ENCODE measurements at places on chromosomes 16 and 17.

- no peak for DNase-seq
Observed at GRCh38 chr17:64103391-64104364, 26.3 kb downstream of the ERN1 start.

DNA sequence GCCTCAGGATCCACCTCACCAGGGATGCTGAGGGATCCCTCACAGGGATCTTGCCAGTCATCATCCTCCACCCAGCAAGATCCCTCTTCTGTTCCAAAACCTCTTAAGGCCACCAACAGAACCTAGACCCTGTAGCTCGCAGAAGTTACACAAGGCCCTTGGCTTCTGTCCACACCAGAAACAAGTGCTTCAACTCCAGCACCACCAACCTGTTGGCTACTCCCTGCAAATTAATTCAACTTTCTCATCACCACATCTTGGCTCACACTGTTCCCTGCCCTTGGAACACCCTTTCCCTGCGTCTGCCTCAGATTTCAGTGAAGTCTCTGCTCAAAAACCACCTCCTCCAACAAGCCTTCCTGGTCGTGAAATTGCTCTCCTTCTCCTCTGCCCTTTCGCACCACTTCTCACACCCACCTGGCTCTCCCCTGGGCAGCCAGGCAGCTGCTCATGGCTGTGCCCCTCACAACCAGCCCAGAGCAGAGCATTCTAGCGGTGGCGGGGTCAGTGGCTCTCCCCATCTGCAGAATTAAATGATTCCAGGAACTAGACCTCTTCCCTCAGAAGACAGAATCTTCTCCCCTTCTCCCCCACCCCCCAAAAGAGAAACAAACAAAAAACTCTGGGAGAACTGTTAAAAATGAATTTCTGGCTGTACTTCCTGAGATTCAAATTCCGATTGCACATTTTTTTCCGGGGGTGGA lies 1.8 kb downstream of the PLLP start:
- DNase-seq: no peak

DNA sequence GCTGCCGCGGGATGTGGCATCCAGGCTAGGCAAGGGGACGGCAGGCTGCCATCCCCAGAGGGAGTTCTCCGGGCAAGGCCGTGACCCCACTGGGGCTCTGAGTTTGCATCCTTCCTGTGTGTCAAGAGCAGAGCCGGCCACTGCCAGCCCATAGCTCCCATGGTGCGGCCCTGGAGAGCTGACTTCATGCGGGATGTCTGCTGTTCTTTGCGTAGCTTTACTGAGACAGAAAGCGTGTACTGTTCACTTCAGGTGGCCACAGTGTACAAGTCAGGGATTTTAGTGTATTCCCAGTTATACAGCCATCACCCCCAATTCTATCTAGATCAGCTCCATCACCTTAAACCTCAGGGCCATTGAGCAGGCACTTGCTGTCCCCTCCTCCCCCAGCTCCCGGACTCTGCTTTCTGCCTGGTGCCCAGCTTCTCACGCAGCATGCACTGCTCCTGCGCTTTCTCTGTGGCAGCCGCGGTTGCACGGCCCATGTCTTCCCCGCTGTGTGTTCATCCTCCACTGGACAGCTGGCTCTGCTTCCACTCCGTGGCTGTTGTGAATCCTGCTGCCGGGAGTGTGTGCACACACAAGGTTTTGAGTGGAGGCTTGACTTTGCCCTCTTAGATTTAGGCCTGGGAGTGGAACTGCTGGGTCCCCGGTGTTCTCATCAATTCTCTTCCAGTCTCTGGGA lies 71.2 kb downstream of the KLHDC4 start:
- DNase-seq: no peak

DNA sequence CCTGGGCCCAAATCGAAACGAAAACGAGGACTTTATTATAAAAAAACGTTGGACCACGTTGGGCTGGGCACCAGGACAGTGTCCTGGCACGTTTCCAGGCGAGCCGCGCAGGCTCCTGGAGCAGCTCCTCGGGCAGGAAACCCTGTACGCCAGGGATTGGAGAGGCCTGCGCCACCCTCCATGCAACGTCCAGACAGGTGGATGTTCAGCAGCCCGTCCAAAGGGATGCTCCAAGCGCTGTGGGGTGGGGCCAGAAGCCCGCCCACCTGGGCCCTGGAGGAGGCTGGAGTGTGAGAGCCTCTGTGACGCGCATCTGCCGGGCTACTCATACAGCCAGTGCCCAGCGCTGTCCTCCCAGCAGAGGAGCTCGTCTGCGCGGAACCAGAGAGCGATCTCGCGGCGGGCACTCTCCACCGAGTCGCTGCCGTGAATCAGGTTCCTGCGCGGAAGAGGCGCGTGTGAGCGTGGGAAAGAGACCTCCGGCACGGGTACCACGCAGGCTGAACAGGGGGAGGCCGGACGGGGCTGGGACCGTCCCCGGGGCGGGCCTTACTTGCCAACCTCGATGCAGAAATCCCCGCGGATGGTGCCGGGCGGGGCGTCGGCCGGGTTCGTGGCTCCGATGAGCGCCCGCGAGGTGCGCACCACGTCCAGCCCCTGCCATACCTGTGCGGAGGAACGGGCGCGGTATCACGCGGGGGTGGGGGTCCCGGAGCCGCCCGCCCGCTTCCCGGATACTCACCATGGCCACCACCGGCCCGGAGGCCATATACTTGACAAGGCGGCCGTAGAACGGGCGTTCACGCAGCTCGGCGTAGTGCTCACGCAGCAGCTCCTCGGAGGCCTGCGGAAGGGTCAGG lies 785 bp downstream of the NME3 start:
- peak; percentile 64 for DNase-seq

DNA sequence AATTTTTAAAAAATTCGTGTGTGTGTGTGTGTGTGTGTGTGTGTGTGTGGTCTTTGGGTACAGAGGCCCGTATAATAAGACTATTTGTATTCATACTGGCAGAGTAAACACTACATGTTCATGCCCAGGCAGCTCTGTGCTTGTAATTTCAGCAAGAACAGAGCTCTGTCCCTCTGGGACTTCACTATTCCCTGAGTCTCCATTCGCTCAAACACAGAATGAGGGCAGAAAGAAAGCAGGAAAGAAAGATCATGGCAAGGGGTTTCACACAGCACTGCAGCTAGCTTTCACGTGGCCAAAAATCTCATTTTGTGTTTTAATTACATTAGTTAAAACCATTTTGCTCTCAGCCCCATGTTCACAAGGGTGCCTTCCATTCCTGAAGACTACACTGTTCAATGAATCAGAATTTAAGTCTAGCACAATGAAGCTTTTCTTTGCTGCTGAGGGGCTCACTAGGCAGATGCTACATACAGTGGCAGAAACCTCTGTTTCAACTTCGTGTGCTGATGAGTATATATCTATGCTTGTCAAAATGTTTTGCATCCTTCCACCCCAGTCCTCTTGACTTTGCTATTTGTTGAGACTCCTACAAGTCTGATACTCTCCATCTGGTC lies 198.4 kb upstream of the C17orf78 start:
- no peak for DNase-seq

DNA sequence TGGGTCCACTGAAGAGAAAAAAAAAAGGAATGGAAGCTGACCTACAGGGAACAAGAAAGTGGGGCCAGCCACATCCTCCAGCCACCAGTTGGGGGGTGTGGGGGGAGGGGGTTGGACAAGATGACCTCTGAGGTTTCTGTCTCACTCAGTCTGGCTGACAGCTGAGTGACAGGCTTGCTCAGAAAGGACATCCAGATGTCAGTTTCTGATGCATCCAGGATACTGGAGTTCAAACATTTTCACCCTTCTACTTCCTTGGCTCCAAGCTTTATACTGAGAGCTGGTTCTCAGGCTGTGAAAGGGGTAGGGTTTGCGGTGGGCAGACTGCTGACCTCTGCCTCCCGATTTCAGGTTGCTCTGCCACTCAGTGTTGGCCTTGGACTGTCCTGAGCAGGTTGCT lies 2178.3 kb downstream of the TP53TG3F start:
- no peak for DNase-seq

- no peak for DNase-seq
Observed at GRCh38 chr17:7217113-7217987, 2.3 kb downstream of the DLG4 start.

DNA sequence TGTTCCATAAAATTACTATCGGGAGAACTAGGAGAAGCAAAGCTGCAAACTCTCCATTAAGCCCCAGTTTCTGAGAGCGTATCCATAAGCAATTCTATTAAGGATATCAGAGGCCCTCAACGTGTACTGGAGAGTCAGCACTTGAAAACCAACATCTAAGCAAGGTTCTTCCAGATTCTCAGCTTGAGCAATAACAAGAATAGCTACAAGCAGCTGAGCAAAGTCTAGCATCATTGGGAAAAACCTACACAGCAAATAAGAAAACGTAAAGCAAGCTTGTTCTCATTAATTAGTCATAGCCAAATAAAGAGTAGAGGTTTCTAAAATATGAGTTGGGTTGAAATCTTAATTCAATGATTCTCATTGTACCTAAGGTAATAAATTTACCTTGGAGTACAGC lies 26.9 kb upstream of the COX10 start:
- DNase-seq: no peak

DNA sequence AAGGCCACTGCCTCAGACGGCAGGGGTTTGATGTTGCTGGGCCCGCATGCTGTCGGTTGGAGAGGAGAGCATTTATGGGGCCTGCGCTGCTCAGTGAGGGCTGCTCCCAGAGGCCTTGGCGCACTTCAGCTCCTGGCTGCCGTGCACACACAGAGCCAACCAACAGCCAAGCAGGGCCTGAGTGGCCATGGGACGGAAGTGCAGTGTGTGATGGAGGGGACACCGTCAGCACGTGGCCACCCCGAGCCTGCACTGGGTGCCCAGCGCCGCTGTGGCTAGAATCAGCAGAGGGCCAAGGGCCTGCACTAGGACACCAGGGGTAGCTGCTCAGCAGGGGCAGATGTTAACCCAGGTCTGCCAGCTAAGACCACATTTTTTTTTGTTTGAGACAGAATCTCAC lies 21.8 kb downstream of the KLHL36 start:
- no peak for DNase-seq
